ENCODE measurements at places on chromosomes 3 and 15.

- DNase-seq = peak; percentile 40
Measured at GRCh38 chr3:141402476-141403171, 34.3 kb downstream of the ZBTB38 start.

- DNase-seq = no peak
Measured at GRCh38 chr15:52369455-52369854, 73.9 kb upstream of the MYO5C start.

- no peak for DNase-seq
Measured at GRCh38 chr3:170730071-170730812, 139.8 kb downstream of the RPL22L1 start.

DNA sequence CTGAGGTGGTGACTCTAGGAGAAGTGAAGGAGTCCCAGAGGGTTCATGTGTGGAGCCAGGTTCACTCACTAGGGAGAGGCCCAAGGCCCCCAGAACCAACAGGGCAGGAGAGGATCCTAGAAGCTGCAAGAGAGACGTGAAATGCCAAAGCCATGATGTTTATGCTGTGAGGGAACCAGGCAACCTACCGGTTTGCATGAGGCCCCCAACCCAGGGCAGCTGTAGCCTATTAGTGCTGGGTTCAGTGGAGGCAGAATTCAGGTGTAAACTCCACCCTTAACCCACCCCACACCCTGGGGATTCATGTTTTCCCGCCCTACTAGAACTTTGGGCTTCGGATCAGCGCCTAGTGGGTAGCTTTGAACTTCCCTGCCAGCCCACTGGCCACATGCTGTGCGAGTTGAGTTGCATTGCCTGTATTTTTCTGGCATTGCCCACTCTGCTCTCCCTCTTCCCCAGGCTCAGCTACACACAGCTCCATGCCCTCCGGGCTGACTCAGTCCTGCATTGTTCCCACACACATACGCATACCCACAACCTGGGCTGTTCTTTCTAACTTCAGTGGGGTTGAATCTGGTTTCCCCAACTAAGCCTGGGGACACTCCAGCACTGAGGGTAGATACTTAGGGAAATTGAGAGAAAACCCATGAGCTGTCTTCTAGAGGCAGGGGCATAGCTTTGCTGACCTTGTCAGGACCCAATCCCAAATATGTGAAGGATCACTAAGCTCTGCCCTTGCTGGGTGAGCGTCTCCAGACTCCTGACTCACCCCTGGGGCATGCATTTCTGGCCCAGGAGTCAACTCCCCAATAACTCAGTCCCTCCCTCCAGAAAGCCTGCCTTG lies 2.0 kb upstream of the ZBTB47 start:
- DNase-seq = no peak

- DNase-seq = no peak
Measured at GRCh38 chr3:8485141-8485870, 16.3 kb upstream of the LMCD1 start.

DNA sequence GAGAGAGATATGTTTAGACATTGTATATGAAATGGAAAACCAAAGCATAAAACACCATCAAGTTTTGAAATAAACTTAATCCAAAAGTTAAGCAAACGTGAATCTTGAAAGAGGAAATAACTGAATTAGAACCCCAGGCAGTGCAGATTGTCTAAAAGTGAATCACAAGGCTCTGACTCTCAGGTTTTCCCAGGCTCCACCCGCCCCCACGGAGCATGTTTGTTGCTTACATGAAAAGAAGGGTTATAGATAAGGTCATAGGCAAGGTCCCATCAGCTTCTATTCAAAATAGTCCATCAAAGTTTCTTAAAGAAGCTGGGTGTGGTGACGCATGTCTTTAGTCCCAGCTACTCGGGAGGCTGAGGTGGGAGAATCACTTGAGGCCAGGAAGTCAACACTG lies 29.0 kb upstream of the SLMAP start:
- DNase-seq = no peak

DNA sequence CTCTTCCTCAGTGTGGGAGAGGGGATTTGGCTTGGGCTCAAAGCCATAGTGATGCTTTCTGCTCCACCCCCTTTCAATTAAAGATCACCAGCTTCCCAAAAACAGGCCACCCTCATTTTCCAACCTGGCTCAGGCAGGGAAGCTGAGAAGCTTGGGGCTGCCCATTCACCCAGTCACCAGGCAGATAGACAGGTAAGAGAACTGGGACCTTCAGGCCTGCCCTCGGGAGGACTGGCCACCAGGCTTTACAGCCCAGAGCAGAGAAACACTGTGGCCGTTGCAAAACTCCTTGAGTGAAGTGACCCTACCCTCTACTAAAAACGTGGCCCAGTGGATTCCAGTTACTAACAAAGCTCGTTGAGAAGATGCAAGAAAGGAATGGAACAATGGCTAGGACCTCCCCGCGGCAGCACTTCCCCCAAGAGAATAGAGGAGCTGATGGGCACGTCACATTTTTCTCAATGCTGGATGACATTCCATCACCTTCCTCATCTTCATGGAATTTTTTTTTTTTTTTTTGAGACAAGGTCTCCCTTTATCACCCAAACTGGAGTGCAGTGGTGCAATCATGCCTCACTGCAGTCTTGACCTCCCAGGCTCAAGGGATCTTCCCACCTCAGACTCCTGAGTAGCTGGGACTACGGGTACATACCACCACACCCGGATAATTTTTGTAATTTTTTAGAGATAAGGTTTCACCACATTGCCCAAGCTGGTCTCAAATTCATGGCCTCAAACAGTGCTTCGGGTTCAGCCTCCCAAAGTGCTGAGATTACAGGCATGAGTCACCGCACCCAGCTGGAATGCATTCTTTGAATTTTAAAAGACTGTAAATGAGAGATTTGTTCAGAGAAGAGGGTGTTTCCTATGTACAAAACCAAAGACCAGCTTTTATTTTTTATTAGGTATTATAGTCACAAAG lies 37.9 kb downstream of the LIPC start:
- DNase-seq = no peak

- no peak for DNase-seq
Measured at GRCh38 chr3:58688574-58688973, 22.0 kb upstream of the FAM3D start.

- DNase-seq = peak; percentile 32
Measured at GRCh38 chr15:77633134-77633912, 611 bp upstream of the LINGO1 start.

DNA sequence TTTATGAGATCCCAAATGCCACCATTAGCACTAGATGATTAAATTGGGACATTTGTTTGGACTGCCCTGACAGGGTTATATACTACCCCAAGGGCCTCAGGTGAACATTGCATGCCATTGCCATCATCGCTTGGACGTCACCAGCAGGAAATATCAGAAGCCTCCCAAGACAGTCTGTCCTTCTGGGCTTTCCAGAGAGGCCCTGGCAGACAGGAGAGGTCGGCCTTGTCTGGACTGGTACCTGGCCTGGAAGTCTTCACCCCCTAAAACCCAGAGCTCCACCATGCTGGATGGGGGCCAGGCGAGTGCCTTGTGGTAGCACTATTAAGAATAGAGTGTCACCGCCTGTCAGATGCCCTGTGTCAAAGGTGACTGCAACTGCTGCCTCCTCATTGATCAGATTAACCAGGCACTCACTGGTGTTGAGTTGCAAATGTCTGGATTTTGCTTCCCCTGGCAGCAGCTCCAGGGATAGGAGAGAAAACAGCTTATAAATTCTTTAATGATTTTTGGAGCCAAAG lies 324.1 kb upstream of the RASGRP1 start:
- no peak for DNase-seq

Data from T-helper 9 cell (primary cell).